ENCODE measurements at places on chromosomes 5 and 9.

DNA sequence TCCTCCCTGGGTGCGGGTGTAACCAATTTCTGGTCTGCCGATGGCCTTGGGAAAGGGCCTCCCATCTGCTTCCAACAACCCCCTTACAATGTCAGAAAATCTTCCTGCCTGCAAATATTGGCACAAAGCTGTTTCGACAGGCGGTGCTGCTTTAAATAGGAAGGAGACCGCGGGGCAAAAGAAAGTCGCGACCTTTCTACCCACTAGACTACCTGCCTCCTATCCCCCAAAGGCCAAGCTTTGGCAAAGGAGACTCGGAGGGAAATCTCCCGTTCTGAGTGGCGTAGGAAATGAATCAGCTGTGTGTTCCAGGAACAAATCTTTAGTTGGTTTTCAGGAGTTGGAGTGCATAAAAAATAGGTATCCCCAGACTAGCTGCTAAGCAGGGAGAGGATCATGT lies 36.8 kb upstream of the NFIB start:
- DNase-seq, result no peak

DNA sequence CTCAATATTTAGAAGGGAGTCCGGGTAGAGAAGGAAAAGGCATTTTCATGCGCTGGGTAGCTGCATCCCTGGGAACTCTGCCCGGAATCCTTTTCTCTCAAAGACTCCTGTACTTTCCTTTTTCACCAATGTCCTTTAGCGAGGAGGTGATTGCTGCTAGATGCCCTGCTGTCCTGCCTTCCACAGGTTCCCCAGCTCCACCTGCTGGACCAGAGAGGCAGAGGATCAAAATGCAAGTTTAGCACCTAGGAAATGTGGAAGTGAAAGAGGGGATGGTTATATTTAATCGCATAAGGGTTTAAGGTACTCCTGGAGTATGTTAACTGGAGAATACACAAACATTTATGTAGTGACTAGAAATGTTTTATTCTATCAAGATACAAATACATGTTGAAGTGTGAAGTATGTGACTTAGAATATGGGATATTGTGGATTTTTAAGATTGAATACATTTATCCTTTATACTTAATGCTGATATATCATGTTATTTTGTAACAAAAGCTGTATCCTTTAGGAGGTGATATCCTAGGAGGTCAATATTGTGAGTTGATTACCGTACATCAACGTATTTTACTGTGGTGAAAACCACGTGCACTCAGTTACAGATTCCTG lies 145.7 kb downstream of the ARHGAP26 start:
- DNase-seq, result peak; percentile 13

DNA sequence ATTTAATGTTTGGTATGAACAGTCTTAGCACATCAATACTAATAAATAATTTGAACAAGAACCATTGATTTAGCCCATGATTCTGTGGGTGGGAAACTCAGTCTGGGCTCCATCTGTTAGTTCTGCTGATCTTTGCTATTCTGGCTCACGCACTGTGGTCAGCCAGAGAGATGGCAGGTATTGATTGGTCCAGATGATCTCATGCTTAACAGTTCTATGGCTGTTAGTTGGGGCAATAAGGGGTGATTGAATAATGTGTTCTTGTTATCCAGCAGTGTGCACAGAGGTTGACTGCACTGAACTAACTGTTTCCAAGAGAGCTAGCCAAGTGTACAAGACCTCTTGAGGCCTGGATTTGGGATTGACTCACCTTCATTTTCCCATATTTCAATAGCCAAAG lies 824.3 kb downstream of the SEMA5A start:
- no peak for DNase-seq

GRCh38 chr9:123338710-123339665 lies 17.0 kb upstream of the CRB2 start:
- no peak for DNase-seq

DNA sequence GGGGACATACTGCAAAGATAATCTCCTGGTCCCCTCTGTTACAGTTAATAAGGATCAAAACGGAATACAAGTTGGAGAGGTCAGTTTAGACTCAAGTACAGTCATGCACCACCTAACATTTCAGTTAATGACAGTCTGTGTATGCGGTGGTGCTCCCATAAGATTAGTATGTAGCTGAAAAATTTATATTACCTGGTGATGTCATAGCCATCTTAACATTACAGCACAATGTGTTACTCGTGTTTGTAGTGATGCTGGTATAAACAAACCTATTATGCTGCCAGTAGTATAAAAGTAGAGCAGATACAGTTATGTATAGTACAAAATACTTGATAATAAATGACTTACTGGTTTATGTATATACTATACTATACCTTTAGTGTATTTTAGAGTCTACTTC lies 207.9 kb downstream of the GDNF start:
- DNase-seq, result no peak

DNA sequence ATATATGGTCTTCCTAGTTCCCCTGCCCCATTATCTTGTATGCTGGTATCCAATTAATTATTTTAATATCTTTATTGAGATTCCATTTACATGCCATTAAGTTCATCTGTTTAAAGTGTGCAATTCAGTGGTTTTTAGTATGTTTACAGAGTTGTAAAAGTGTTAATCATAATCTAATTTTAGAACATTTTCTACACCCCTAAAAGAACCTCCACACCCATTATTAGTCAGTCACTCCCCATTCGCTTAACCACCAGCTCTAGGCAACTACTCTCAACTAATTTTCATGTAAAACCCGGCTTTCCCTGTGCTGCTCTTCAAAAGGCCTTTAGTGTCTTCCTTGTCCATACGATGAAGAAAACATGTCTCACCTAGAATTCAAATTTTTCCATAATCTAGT lies 20.8 kb upstream of the CAVIN4 start:
- DNase-seq, result no peak

- no peak for DNase-seq
These were observed 18.6 kb upstream of the NPM1 start for GRCh38 chr5:171369056-171369455.

GRCh38 chr5:95907067-95907705 lies 54.5 kb downstream of the ELL2 start:
- no peak for DNase-seq

- DNase-seq, result no peak
These were observed 63.8 kb upstream of the BARHL1 start for GRCh38 chr9:132518626-132519025.

DNA sequence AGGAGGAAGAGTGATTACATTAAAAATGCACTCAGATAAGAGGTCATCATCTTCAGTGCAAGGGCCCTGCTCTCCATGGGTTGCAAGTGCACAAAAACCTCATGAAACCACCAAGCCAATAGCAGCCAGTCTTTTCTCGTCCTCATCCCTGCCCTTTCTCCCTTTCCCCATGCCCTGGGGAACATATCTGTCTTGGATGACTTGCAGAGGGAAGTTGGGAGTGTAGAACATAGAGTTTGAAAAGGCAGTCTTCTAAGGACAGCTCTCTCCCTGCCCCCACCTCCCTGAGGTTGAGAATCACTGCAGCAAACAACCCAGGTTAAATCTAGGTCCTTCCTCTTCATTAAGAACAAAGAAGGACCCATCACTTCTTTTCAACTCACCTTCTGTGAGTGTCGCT lies 22.0 kb downstream of the DDX31 start:
- DNase-seq, result no peak

GRCh38 chr5:88778736-88779135 lies 104.2 kb downstream of the MEF2C start:
- DNase-seq, result no peak

DNA sequence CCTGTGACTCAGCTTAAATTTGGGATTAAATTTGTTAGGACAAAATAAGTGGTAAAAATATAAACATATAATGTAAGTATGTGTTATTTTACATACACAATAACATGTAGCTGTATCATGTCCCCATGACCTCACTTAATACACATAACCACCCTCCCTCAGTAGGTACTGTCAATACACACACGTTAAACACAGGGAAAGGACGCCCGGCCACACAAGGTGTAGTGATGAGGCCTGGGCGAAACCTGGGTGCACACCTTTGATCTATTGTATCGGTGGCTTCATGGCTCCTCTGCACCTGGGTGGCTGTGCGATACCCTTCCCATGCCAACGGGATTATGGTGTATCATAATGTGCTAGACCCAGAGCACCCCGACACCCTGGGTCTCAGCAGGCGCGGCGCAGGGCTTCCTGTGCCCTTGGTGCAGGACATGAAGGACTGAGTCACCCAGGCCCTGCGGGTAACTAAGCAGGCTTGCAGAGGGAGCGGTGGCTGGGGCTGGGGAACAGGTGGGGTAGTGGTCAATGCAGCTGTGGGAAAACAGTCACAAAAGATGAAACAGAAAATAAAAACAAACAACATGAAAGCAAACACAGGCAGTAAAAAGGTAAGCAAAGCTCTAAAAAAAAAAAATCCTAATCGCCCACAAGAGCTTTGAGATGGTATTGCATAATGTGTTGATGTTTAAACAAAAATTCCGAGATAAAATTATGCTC lies 127.5 kb upstream of the RETREG1 start:
- DNase-seq, result no peak
